ENCODE measurements at places on chromosomes 1 and 21.

DNA sequence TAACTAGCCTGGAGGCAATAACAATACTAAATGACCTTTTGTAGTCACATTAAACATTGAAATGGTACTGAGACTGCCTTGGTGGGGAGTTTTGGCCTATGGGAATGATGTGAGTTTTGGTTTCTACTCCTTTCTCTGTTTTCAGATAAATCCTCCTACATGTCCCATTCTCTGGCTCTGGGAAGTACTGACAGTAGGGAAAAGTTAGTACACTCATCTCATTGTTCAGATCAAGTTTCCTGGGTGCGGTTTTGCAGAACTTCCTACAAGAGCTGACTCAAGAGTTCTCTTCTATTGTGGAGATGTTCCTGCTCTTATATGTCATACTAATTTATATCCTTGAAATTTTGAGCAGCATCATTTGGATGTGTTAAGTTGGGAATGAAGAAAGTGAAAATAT is 74.2 kb upstream of the MACF1 start:
- DNase-seq, result no peak

DNA sequence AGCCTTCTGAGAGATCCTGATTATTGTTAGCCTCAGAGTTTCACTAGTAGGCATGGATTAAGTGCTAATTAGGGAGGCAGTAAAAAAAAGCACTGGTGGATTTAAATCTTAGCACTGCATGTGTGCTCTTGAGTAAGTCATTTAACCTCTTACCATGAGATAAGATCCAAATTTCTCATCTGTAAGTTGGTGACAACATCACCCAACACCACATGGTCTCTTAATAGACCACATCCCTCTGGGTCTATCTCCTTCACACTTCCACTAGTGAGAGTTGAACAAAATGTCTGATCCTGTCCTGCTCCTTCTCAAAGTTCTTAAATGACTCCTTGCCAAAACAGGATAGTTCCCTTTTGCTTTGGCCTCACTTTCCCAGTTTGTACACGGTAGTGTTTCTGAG is 29.5 kb upstream of the DMRTA2 start:
- DNase-seq, result no peak

- DNase-seq, result no peak
Measured at GRCh38 chr1:232369451-232370296, 260.3 kb downstream of the SIPA1L2 start.

GRCh38 chr1:27090911-27091310 is 64.0 kb downstream of the SLC9A1 start:
- DNase-seq, result no peak

DNA sequence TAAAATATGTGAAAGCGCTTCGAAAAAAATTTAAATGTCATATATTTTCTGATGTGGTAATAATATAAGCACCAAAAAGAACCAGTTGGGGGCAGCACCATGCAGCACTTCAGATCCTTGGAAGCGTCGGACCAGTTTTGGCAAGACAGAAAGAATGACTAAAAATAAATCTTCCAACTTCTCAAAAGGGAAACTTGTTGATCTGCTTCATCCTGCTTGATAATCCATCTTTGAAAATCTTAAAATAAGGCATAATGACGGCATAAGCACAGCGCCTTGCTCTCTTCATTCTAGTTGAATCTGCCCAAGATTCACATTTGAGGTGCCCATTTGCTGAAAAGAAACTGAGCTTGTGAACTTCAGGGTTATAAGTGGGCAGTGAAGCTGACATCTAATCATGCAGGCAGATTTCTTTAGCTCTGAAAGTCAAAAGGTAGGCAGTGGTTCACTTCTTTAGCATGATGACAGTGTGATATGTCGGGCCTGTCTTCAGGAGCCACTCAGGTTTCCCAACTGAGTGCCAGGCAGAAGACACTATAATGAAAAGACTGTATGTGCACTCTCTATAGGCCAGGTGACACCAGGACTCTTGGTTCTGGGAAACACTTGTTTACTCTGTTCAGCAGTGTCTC is 19.8 kb upstream of the MUTYH start:
- DNase-seq, result peak; percentile 66

DNA sequence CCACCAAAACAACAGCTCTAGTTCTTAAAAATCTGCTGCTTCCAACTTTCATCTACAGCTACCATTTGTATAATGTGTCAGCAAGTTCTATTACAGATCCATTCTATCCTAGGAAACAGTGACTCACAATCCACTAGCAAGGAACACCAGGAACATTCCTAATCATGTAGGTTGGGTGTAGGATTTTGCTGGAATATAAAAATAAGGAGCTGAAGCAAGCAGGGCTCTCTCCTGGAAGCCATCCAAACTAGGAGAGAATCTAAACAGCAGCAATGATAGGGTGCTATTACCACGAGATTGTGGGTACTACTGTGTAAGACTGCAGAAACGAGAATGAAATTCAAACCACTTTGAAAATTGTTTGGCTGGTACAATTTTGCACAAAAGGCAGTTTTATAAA is 135.0 kb downstream of the PTPN14 start:
- DNase-seq, result no peak

- no peak for DNase-seq
Measured at GRCh38 chr1:91687452-91687851, 186.8 kb downstream of the CDC7 start.

GRCh38 chr1:178999061-178999460 is 26.6 kb upstream of the FAM20B start:
- DNase-seq, result no peak

DNA sequence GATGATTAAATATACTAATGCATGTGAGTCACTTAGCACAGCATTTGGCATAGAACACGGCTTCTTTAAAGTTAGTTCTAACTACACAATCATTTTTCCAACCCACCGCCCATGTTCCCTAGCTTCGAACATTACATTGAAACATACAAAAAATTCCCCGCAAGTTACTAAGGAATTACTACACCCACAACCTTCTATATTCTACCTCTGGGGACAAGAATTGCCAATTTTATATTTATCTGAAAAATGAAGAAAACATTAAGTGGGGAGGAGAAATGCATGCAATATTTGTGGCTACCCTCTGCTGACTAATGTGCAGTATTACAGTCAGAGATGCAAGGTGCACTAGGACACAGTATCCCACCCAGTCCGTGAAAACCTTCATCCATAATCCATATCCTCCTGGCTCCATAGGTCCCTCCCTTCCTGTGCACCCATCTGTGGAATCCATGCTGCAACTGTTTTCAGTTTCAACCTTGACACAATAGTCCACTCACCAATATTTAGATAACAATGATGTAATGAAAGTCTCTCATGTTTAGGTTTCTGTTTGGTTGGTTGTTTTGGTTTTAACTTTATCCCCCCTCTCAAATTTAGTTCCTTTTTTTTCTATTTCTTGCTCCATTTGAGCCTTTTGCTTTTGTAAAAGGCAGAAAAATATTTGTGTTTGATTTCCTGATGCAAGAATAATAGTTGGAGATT is 31.6 kb downstream of the RGS5 start:
- DNase-seq, result no peak

GRCh38 chr1:107514841-107515240 is 374.0 kb downstream of the NTNG1 start:
- DNase-seq, result no peak
